ENCODE measurements at places on chromosomes 3 and 15. TPM values are rescaled to one million over a fixed set of nuclear protein-coding genes. Genes with fewer than 3 reads are reported as not detected.

The CHRM5 gene
- polyA plus RNA-seq, result 0.02 TPM

The GPR156 gene
- polyA plus RNA-seq, result not detected

The RPL22L1 gene
- 31.8 TPM for polyA plus RNA-seq

DNA sequence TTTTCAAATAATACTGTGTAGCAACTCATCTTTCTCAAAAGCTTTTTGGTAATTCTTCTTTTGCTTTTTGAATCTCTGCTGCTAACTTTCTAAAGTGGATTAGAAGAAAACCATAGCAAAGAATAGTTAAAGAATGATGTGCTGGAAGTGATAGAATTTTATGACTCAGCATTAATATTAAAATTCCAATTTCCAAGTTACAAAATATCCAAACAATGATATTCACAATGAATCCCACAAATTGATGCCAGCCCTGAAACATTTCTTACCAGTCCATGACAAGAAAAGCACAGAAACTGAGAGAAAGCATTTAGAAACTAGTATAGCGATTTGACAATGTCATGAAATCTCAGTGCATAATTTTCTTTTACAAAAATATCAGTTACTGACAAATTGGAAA lies 482.2 kb downstream of the RBMS3 start:
- no peaks in the 10 kb centered on the region for H3K36me3 ChIP-seq
- DNase-seq, result no peak
- no peaks in the 10 kb centered on the region for H3K27me3 ChIP-seq
- H3K4me3 ChIP-seq, result no peak overlapping the region
- no peaks in the 10 kb centered on the region for H3K4me1 ChIP-seq

- DNase-seq, result no peak
- no peak overlapping the region for H3K27ac ChIP-seq
- peaks cover 2% of the 10 kb centered on the region for H3K4me1 ChIP-seq
Measured at GRCh38 chr15:77940381-77940947, 137.0 kb downstream of the TBC1D2B start.

GRCh38 chr3:127483005-127483641 lies 107.4 kb downstream of the TPRA1 start:
- peaks cover 19% of the 10 kb centered on the region for H3K4me1 ChIP-seq
- H3K4me3 ChIP-seq, result peak overlapping the region; percentile 59
- no peaks in the 10 kb centered on the region for H3K36me3 ChIP-seq
- peaks cover 19% of the 10 kb centered on the region for H3K27me3 ChIP-seq
- DNase-seq, result no peak

- peaks cover 55% of the 10 kb centered on the region for H3K27me3 ChIP-seq
- peak overlapping the region; percentile 43 for H3K27ac ChIP-seq
- H3K4me1 ChIP-seq, result peaks cover 64% of the 10 kb centered on the region
Measured at GRCh38 chr15:67834581-67835296, 5.1 kb downstream of the RNU6-1 start.

DNA sequence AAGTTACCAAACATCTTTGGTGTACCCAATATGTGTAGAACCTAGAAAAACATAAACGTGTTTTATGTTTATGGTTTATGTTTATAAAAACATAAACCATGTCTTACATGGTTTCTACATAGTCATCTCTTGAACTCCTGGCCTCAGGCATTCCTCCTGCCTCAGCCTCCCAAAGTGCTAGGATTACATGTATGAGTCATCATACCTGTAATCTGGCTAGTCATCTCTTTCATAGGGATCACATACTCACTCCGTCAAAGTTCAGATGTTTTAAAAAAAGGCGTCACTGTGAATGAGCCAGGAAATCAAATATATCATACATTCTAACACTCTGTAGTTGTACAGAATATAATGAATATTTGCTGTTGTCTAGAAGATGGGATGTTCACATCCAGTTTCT lies 178.6 kb downstream of the CPNE4 start:
- H3K36me3 ChIP-seq, result no peaks in the 10 kb centered on the region
- H3K27ac ChIP-seq, result no peak overlapping the region
- H3K27me3 ChIP-seq, result no peaks in the 10 kb centered on the region
- no peaks in the 10 kb centered on the region for H3K4me1 ChIP-seq
- DNase-seq, result no peak
- no peak overlapping the region for H3K4me3 ChIP-seq

- peaks cover 14% of the 10 kb centered on the region for H3K4me1 ChIP-seq
- DNase-seq, result no peak
- no peak overlapping the region for H3K27ac ChIP-seq
Measured at GRCh38 chr3:179449636-179450035, 1.6 kb downstream of the GNB4 start.

DNA sequence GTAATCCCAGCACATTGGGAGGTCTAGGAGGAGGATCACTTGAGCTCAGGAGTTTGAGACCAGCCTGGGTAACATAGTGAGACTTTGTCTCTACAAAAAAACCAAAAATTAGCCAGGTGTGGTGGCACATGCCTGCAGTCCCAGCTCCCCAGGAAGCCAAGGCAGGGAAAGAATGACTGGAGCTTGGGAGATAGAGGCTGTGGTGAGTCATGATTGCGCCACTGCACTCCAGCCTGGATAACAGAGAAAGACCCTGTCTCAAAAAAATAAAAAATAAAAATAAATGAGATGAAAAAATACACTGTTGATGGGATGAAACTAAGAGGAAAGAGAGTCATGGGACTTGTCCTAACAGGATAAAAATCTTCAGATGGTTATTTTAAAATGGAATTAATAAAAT lies 137.6 kb downstream of the IMPG2 start:
- H3K36me3 ChIP-seq, result no peaks in the 10 kb centered on the region
- no peaks in the 10 kb centered on the region for H3K4me1 ChIP-seq
- no peak overlapping the region for H3K4me3 ChIP-seq
- H3K27ac ChIP-seq, result no peak overlapping the region
- no peak for DNase-seq

DNA sequence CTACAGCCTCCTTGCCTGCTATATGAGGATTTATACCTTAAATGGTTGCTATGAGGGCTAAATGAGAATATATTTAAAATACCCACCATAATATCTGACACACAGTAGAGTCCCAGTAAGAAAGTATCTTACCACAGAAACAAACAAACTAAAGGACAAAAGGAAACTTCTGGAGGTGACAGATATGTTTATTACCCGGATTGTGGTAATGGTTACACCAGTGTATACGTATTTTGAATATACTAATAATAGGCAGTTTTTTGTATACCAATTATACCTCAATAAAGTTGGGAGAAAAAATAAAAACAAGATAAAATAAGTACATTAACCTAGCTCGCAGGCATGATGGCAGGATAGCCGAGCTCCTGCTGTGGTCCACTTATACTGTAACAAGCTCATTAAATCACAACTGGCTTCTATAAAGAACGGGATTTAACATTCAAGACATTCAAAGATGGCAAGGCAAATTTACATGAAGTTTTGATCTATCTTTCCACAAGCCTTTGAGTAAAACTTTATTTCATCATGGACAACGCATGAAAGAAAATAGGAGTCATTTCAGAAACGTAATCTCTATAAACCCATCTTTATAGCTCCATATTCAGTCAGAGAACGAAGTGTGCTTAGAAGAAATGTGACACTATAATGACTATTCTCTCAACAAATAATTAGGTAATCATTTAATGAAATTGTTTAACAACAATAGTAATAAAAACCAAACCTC lies 1.5 kb downstream of the RPN1 start:
- peaks cover 12% of the 10 kb centered on the region for H3K4me1 ChIP-seq
- H3K4me3 ChIP-seq, result peak overlapping the region; percentile 83
- H3K27me3 ChIP-seq, result no peaks in the 10 kb centered on the region

All from naive thymus-derived CD8-positive, alpha-beta T cell (primary cell).